Liver (tissue), 10 donors: ENCODE measurements at places on chromosomes 1 and 21.

DNA sequence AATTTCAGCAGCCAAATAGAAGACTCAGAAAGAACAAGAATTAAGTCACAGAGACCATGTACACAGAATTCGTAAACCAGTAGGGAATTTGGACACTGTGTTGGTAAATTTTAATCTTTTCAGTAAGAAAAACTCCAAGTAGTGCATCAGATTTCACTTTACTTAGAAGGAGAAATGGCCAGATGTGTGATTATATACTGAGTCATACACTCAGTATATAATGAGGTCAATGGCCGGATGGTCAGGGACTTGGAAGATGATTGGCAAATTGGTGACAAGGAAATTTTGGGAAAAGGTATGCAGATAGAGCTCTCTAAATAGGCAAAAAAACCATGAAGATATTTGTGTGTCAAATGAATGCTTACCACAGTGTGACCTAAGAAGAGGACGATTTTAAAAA lies 399.8 kb upstream of the LRRC7 start:
- H3K4me1 ChIP-seq, result no peaks in the 10 kb centered on the region
- H3K4me3 ChIP-seq, result no peak overlapping the region

DNA sequence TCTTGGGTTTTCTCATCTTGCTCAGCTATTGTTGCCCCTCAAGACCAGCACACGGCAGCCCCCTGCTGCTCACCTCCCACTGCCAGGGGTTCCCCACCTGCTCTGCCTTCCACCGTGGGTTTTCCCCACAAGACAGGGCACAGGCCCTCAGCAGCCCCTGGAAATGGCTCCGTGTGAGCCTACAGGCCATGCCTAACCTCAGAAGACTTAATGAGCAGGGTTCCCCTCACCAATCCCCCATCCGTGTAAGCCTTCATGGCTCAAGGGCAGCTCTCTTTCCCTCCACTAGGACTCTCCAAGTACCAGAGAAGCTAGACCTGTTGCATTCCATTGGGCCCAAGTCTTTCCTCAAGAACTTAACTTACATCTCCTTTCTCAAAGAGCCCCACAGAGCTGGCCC lies 18.4 kb upstream of the RCAN3 start:
- H3K36me3 ChIP-seq, result no peaks in the 10 kb centered on the region
- no peak for DNase-seq
- no peaks in the 10 kb centered on the region for H3K27me3 ChIP-seq

DNA sequence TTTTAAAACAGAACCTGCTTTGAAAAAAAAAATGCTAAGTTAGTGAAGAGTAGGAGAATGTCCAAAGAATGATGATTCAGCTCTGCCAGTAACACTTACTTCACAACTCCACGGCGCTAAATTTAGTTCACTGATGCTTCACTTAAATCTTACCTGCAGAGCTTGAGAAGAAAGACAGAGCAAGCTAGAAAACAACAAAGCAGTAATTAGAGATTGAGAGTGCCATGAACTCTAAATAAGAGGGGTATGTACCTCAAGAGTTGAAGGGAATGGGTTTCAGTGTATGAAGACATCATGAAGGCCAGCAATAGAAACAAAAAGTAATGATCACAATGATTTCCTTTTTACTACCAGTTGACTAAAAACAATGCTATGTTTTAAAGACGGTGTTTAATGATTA lies 32.8 kb downstream of the EPRS1 start:
- no peaks in the 10 kb centered on the region for H3K27me3 ChIP-seq
- no peak for DNase-seq

GRCh38 chr1:6106321-6106731 lies 60.6 kb downstream of the KCNAB2 start:
- H3K27ac ChIP-seq, result no peak overlapping the region
- H3K36me3 ChIP-seq, result no peaks in the 10 kb centered on the region
- H3K27me3 ChIP-seq, result no peaks in the 10 kb centered on the region
- no peaks in the 10 kb centered on the region for H3K4me1 ChIP-seq
- H3K4me3 ChIP-seq, result no peak overlapping the region

- H3K4me3 ChIP-seq, result no peak overlapping the region
- H3K27me3 ChIP-seq, result no peaks in the 10 kb centered on the region
- H3K27ac ChIP-seq, result no peak overlapping the region
- H3K4me1 ChIP-seq, result peaks cover 12% of the 10 kb centered on the region
- no peaks in the 10 kb centered on the region for H3K36me3 ChIP-seq
Measured at GRCh38 chr1:245261786-245262185, 107.0 kb downstream of the KIF26B start.

GRCh38 chr1:147599362-147600118 lies 58.2 kb downstream of the BCL9 start:
- H3K4me3 ChIP-seq, result peak overlapping the region; percentile 99
- H3K4me1 ChIP-seq, result peaks cover 18% of the 10 kb centered on the region
- peak overlapping the region; percentile 70 for H3K27ac ChIP-seq
- H3K27me3 ChIP-seq, result no peaks in the 10 kb centered on the region
- H3K36me3 ChIP-seq, result no peaks in the 10 kb centered on the region

- peaks cover 2% of the 10 kb centered on the region for H3K36me3 ChIP-seq
- H3K27ac ChIP-seq, result no peak overlapping the region
- DNase-seq, result no peak
- no peaks in the 10 kb centered on the region for H3K27me3 ChIP-seq
Measured at GRCh38 chr1:2143814-2144500, 50.6 kb downstream of the FAAP20 start.

DNA sequence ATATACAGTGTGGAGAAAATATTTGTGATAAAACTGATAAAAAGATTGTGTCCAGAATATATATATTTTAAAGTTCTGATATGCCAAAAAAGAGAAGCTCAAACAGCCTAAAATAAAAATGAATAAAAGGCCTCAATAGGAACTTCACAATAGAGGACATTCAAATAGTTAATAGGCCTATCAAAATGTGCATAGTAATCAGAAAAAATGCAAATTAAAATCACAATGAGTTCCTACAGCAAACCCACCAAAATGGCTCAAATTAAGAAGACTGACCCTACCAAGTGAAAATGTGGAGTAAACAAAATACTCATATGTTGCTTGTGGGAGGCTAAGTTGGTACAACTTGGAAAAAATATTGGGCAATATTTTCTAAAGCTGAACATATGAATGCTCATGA lies 57.6 kb upstream of the COG2 start:
- DNase-seq, result no peak
- H3K27ac ChIP-seq, result no peak overlapping the region
- H3K27me3 ChIP-seq, result no peaks in the 10 kb centered on the region
- H3K4me3 ChIP-seq, result no peak overlapping the region
- H3K4me1 ChIP-seq, result no peaks in the 10 kb centered on the region

DNA sequence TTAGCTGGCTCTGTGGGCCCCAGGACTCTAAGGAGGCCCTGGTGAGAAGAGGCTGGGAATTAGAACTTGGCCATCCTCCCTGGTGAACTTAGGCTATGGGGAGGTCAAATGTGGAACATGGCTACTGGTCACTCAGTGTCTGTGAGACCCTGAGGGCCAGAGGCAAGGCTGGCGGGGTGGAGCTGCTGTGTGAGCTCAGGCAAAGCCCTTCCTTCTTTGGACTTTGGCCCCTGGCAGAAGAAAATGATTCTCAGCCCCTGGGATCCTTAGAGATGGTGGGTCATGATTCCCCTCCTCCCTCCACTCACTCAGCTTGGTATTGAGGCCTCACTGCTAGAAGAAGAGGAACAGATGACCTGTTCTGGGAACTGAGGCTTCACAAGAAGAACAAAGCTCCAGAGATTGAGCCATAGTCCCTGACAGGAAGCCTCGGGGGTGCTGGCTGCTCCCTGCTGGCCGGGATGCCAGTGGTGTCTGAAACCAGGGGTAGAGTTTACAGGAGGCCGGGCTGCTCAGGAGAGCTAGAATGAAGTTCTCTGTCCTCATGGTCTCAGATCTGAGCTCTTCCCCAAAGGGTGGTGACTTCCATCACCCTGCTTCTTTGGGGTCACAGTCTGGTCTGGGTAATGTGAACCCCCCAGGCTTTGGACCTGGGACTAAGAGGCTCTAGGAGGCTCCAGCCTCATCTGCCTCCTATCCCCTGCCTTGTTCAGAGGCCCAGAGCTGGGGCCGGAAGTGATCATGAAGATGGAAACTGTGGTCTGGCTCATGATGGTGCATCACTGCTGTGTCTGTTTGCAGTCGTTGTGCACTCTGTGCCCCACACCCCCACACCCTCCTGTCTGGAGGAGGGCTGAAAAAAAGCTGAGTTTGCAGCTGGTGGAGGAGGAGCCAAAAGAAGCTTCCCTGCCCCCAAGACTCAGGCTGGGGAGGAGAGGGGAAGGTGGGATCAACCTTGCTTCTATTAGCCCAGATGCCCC lies 905 bp downstream of the BTBD19 start:
- H3K4me3 ChIP-seq, result no peak overlapping the region
- H3K27ac ChIP-seq, result peak overlapping the region; percentile 95
- peaks cover 3% of the 10 kb centered on the region for H3K36me3 ChIP-seq
- DNase-seq, result no peak
- H3K27me3 ChIP-seq, result no peaks in the 10 kb centered on the region

GRCh38 chr1:165069829-165070228 lies 286.7 kb downstream of the LMX1A start:
- H3K36me3 ChIP-seq, result no peaks in the 10 kb centered on the region
- H3K4me3 ChIP-seq, result no peak overlapping the region
- DNase-seq, result no peak
- H3K4me1 ChIP-seq, result no peaks in the 10 kb centered on the region
- no peak overlapping the region for H3K27ac ChIP-seq
- no peaks in the 10 kb centered on the region for H3K27me3 ChIP-seq

- peaks cover 10% of the 10 kb centered on the region for H3K4me1 ChIP-seq
- H3K4me3 ChIP-seq, result peak overlapping the region; percentile 51
- no peak for DNase-seq
- no peaks in the 10 kb centered on the region for H3K36me3 ChIP-seq
Measured at GRCh38 chr1:220527279-220527907, 543 bp upstream of the MARK1 start.
